ENCODE measurements at places on chromosomes 3 and 15.

DNA sequence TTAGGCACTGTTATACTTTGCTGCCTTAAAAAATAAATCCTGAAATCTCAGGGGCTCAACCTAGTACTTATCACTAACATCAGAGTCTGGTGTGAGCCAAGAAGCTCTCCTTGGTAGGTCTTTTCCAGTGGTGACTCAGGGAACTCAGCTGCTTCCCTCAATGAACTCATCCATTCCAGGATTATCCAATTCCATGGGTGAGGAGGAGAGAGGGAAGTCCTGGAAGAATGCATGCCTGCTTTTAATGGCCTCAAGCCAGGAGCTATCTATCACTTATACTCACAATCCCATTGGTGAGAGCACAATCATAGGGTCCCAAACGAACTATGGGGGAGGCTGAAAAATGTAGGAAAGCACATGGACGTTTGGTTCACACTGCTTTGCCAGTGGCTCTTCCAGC is 113.6 kb downstream of the POLR2M start:
- peak; percentile 5 for DNase-seq

DNA sequence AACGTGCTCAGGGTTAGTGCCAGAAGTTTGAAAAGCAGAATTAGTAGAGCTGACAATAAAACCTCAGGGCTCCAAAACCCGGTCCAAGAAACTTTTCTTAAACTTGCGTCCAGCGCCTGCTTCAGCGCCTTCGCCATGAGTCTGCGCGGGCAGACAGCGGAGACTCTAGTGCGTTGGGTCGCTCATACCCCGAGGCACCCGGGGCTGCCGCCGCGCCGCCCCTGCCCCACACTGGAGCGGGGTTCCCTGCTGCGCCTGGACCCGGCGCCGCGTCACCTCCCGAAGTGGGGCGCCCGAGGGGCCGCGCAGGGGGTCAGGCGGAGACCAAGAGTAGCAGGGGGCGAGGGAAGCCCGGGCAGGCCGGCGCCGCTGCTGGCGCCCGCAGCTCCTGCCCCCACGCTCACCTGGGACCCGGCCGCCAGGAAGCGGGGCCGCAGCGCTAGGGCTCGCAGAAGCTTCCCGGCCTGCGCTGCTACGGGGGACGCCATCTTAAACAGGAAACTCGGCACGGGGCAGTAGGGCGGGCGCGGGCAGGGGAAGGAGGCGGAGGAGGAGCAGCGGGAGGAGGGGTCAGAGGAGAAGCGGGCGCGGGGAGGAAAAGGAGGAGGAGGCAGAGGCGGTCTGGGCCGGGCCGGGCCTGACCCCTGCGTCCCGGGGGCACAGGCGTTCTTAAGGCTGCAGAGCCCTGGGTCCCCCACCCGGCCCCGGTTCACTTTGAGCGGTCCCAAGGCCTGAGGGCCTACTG is at the start of gene SUCLG2:
TSS of gene SUCLG2 (minus strand) at position 514 of the 745 bp plus-strand sequence. CDS start at position 488, 26 bp downstream.
- peak; percentile 91 for DNase-seq

DNA sequence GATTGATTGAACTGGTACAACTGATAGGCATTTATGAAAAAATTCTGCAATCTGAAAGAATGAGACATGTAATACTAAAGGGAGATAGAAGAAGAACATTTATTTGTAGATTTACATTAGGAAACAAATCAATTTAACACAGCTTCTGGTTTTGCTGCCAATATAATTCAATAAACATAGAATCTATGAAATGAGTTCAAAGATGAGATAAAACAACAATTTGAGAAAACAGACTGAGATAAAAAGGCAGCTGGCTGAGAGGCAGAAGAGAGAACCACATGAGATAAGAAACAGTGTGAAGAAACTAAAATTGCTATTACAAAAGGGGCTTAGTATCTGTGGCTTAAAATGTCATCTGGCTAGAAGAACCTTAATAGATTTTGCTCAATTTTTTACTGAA is 176.6 kb downstream of the PYDC2 start:
- DNase-seq = no peak

DNA sequence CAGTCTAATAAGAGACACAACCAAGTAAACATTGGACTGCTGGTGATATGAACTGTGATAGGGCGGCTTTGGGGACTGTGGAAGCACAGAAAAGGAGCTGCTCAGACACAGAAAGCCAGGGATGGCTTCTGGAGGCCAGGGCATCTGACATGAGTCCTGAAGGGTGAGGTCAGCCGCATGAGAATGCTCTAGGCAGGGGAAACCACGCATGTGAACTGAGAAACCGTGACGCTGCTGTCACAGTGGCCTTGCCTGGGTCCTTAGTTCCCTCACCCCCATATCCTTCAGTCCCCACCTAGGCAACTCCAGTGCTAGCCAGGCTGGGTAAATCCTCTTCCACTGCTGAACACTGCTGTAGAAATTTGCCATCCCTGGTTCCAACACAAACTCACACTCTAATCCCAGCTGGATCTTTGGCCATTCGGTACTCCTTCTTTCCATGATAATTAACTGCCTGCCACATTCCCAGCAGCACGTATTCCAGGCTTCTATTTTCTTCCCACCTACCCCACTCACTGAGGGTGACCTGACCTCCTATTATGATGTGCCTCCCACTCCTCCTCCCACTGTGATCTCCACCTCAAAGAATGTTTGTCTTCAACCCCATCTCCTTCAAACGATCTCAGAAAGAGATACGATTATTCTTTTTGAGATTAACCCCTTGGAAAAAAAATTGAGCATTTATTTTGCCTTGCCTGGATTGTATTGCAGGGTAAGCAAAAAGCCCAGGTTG is 31.4 kb downstream of the CRYGS start:
- DNase-seq = no peak

DNA sequence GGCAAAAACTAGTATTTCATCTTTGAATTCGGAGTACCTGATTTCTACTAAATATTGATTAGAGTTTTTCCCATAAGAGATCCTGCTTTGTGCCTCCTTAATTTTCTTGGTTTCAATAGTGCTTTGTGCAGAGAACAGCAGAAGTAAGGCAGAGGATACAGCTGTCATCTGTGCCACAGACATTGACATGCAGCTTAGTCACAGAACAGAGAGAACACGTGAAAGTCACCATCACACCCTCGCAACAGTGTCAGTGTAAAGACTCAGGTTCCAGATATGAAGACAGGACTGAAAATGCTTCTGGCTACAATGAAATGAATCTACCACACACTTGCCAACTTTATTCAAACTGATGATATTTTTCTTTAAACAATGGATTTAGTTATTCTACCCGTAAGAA is 942.8 kb upstream of the CFAP20DC start:
- DNase-seq = no peak
